Stimulated activated naive CD4-positive, alpha-beta T cell treated with Interleukin-2 at 50 U/mL for 16 hours (primary cell): ENCODE measurements at places on chromosomes 12 and 14.

- DNase-seq: no peak
These were observed 21.1 kb upstream of the FLRT2 start for GRCh38 chr14:85508863-85509262.

DNA sequence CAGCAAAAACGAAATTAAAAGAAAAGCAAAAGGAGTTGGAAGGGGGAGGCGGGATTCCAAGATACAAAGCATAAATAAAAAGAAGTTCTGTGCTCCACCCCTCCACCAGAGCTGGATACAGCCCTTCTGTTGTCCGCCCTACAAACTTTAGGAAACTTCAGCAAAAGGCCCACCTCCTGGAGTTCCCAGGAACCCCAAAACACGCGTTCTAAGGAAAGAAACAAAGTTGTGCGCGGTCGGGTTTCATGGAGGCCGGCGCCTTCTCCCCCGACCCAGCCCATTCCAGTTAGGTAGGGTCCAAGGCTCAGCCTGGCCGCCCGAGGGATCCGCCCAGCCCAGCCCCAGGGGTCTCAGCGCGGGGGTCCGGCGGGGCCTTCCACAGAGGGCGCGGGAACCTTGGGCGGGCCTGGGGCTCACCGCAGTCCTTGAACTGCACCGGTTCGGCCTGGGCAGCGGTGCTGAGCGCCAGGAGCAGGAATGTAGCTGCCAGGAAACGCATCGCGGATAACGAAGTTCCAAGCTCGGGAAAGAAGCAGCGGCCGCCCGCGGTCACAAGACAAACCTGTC, at the start of gene NPC2:
Gene NPC2 (minus strand): TSS at position 530 of the 567 bp plus-strand sequence. CDS start 31 bp downstream, at position 499.
- DNase-seq: no peak

DNA sequence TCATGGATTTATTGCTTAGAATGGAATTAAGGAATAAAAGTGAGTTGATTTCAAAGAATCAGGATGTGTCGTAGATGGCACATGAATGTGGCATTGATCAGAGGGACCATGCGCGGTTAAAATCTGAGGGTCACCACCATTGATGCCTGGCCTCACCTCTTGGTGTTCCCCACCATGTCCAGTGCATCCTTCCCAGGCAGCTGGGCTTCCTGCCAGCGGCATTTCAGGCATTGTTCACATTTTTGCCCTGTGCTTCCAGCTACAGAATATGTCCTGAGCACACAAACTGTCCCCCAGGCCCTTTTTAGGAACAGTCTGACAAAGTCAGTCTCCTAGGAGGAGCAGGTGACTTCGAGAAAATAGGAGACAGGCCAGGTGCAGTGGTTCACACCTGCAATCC, 42.0 kb upstream of the TSPAN9 start:
- DNase-seq: no peak

- no peak for DNase-seq
These were observed 380.8 kb upstream of the RGS6 start for GRCh38 chr14:71551291-71551950.

- no peak for DNase-seq
These were observed 2.7 kb upstream of the LAG3 start for GRCh38 chr12:6769666-6770065.

GRCh38 chr12:62654326-62655241, 188.0 kb downstream of the MON2 start:
- DNase-seq: no peak

DNA sequence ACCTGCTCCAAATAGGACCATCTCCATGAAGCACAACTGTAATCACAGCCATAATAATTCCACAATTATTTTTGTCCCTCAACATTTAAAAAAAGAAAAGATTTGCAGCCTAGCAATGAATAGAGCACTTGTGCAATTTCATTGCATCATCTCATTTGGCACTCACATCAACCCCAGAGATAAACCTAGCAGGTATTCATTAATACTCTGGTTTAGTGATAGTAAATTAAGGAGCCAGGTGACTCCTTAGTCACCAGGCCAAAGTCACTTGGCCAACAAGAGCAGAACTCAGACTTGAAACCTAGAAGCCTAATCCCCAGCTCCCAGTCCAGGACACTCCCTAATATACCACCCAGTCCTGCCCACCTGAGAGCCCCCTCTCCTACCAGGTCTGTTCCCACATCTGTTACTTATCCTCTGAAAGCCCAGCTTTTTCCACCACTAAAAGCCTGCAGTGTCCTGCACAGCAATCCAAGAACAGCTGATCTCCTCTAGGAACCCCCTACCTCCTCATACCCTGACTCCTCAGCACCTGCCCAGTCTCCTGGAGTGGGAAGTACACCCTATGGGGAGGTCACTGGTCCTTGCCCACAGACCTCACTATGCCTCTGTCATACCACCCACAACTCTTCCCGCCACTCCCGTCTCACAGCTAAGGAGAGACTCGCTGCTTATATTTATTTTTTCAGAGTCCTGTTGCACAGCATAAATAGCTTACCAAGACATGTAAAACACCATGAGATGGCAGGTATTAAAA, 22.1 kb downstream of the OR10P1 start:
- DNase-seq: no peak

DNA sequence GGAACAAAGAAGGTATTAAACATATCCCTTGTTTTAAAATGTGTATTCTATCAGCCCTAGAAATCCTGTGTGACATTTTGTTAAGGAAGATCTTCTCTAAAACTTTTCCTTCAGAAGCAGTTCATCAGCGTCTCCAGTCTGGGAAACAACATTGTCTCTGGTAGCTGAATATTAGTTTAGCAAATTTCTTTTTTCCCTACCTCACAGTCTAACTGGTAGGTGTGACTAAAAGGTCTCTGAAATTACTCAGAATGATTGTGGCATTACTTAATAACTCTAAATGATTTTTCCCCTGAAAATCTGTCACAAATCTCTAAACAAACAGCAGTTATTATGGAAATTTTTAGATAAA, 1044.8 kb downstream of the FLRT2 start:
- DNase-seq: no peak

- DNase-seq: no peak
These were observed 154.9 kb downstream of the ASCL4 start for GRCh38 chr12:107929436-107929835.
